HTR-8/SVneo (cell line): ENCODE measurements at places on chromosomes 6 and 20.

- no peak for DNase-seq
These were observed 37.5 kb upstream of the NOX3 start for GRCh38 chr6:155493026-155493693.

DNA sequence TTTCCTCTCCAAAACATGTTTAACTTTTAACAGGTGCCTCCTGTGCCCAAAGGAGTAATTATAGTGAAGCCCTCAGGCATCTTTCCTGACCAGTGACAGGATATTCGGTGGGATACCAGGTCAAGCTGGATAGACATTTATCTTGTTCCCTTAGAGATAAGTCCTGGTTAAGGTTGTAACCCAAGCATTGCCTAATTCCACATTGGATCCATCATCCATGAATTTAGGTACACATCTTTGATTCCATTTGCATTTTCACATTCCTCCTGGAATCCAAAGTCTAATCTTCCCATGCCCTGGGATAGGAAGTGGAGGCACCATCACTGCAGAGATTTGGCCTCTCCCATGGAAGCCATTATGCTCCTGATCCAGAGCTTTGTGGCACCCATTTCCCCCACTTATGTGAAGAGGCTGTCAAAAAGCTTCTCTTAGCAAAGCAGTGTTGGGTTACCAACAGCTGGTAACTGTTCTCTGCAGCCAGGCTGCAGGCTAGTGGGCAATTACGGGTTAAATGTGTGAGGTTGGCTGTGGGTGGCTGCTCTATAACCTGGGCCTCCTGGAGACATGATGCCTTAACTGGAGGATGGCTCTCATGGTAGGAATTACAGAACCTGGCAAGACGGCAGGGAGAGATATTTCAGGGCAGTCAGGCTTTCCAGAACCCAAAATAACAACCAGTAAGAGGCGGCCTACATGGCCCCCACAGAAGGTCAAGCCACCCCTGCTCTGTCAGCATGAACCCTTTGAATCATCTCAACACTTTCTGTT, 96.9 kb upstream of the VGLL2 start:
- no peak for DNase-seq

DNA sequence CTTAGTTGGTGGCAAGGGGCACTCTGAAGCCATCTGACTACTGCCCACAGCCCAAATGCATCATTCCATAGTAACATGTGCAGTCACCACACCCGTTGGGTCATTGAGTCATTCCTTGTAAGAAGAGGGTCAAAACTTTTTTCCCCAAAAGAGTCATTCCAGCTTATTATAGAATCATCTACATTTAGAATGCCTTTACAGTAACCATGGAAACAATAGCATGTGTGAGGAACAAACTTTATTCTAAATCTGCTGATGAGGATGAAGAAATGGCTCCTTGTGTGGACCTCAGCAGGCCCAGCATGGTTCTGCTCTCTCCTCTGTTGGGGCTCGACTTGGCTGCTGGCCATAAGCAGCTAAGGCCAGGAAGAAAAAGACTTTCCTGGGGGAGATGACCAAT, 111.2 kb upstream of the PTPRT start:
- DNase-seq = no peak

DNA sequence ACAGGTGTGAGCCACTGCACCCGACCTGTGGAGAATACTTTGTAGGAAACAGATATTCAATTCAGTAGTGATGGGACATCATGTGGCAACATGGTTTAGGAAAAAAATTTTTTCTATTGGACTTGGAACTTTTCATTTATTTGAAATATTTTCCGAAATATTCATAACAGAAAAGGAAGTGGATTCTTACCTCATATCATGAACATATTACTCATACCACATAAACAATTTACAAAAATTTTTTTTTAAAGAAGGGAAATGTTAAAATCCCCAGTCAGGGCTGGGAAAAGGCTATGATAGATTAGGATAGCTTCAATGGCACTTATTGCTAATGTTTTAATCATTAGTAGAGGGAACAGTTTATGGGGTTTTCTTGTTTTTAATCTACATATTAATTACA, 6.8 kb upstream of the ALDH8A1 start:
- DNase-seq = no peak

DNA sequence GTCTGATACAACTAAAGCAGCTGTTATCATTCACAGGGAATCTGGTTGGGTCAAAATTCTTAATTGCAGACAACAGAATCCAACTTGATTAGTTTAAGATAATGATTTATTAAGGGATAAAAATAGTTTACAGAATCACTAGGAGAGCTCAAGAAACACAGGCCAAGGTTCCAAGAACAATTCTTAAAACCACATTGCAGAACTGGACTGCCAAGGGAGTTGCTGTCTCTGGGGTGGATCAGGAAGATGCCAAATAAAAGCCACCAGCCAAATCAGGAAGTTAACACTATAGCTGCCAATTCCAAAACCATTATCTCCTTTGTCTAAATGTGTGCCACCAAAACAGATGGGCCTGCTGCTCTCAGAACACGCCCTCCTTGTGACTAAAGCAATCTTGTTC, 53.7 kb downstream of the NUDT3 start:
- no peak for DNase-seq

DNA sequence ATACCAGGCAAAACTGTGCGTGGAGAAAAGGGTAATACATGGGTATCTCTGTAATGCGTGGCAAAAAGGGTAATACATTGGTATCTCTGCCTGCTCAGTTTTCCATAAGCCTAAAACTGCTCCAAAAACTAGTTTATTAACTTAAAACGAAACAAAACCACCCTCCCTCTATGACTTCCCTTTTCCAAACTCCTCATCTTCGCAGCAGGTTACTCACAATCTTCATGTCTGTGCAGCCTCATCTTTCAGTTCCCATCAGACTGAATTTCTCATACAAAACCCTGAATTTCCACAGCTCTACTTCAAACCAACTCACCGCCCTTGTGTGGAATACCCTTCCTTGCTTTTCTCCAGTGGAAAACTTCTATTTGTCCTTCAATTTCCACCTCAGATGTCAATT, 199.4 kb downstream of the PHACTR1 start:
- DNase-seq = no peak

GRCh38 chr6:2258112-2258511, 12.7 kb upstream of the GMDS start:
- no peak for DNase-seq

- DNase-seq = no peak
These were observed 147.7 kb downstream of the SH3BGRL2 start for GRCh38 chr6:79778816-79779215.

GRCh38 chr6:139914910-139915309, 540.5 kb upstream of the CITED2 start:
- no peak for DNase-seq

DNA sequence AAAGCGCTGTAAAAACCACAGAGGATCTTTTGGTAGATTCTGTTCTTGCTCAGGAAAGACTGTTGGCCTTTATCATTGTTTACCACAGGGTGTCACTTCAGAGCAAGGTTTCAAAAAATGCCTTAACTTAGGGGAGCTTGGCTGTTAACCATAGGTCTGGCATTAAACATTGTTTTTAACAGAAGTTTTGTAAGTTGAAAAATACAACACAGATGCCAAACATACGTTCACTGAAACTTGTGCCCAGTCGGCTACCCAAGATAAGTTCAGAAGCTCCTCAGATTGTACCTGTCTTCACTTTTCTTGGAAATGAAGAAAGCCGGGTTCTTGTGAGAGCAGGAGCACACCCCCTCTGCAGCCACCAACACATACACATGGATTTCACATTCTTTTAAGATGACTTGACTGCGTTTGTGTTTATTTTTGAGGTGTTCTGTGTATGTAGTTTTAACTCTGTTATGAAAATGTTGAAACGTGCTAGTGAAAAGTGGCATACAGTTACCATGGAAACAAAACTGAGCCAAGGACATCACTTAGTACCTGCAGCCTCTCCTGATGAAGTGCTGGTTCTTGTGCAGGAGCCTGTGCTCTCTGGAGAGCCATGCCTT, 64.9 kb downstream of the SYCP2L start:
- peak; percentile 53 for DNase-seq

DNA sequence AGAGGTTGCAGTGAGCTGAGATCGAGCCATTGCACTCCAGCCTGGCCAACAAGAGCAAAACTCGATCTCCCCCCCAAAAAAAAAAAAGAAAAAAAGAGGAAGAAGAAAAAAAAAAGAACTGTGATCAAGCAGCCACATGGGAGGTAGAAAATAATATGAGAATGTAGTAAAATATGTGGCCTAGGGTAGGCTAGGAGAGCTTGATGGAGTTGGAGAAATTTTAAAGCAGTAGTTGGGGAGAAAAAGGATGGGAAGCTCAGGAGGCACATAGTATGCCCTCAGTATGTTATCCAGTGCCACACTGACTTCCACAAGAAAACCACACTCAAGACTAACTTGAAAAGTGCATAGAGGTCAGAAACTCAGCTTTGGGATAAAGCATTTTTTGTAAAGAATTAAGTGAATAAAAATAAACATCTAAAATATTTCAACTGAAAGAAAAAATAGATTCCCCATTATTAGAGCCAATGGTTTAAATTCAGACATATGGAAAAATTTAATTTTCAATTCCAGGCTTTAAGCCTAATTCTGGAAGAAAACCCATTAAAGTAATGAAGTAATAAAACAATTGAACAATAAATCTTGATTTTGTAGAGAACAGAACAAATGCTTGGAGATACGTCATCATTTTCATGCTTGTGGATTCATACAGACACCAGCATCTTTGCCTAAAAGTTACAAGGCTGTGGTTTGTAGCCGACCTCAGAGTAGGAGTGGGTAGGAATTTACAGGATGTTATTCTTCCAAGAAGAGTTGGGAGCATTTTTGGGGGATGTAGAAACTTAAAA, 34.7 kb downstream of the PLEKHG1 start:
- no peak for DNase-seq

- no peak for DNase-seq
These were observed 61.1 kb upstream of the TGM3 start for GRCh38 chr20:2234598-2235191.

DNA sequence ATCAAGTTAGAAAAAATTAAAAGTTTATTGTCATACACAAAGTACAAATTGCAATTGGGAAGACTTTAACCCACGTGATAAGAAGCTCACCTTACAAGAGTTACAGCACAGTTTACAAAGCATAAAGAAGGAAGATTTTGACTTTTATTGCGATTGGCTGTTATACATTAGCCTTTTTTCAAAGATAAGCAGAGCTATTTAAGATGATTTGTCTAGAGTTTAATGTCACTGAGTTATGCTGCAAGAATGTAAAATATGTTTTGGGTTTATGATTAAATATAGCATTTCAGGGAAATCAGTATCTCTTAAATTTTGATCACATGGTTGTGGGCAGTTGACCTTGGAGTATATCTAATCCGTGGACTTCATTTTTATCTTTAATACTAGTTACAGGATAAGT, 664.2 kb upstream of the PTCHD4 start:
- DNase-seq = peak; percentile 4

- DNase-seq = peak; percentile 6
These were observed 931 bp downstream of the UFL1 start for GRCh38 chr6:96522465-96523009.

- no peak for DNase-seq
These were observed 111.5 kb upstream of the CDH4 start for GRCh38 chr20:61140576-61140975.

DNA sequence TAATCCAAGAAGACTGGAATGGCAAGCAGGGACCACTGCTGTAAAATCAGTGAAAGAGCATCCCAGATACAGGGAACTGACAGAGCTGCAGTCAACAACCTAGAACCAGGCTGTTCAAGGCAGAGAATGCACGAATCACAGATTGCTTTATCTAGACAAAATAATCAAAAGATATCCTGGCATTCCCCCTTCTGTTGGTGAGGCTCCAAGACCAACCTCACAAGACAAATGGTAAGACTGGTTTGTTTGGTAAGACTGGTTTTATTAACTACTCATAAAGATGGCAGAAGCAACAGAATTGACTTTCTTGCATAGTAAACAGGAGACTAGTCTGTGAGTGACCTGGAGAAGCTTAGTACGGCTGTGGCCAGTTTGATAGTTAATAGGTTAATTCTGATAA, 88.8 kb upstream of the AHI1 start:
- no peak for DNase-seq

DNA sequence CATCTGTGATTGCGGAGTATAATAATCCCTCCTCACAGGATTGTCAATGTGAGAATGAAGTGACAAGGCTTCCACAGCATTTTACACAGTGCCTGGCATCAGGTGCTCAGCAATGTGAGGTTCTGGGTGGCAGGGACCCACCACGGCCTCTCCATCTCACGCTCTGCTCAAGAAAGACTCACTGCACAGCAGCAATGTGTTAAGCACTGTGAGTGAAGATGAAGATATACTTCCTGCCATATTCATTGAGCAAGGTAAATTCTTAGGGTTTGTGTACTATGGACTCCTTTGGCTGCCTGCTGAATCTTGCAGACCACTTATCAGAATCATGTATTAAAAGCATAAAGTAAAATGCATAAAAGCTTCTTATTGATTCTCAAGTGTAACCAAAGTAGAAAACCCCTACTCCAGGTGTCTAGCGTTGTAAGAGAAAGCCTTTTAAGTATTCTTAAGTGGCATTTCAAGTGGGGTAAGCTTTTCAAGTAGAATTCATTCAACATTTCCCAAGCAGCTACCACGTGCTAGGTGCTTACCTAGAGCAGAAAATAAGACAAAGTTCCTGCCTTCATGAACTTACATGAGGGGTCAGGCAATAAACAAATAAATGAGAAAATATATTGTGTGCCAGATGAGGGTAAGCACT, 17.0 kb upstream of the MEP1A start:
- DNase-seq = no peak
